ENCODE measurements at places on chromosomes 4 and X. TPM values are rescaled to one million over a fixed set of nuclear protein-coding genes. Genes with fewer than 3 reads are reported as not detected.

DNA sequence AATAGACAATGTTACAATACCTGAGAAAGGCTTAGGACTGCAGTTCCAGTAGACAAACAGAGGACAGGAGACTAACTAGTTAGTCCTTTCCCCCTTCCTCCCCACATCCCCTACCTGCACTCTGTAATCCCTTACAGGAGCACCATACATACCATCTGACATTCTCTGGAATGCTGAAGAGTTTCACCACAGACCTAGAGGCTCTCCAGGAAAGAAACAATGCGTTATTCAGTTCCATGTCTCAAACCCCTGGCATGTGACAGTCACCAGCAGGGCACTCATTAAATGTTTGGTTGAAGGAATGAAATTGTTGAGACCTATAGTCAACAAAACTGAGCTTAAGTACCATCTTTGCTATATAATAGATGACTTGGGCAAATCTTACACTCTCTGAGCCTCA lies 100.2 kb upstream of the USP38 start:
- no peak for DNase-seq

GRCh38 chr4:1726146-1726934 lies 5.0 kb downstream of the TACC3 start:
- peak; percentile 45 for DNase-seq

DNA sequence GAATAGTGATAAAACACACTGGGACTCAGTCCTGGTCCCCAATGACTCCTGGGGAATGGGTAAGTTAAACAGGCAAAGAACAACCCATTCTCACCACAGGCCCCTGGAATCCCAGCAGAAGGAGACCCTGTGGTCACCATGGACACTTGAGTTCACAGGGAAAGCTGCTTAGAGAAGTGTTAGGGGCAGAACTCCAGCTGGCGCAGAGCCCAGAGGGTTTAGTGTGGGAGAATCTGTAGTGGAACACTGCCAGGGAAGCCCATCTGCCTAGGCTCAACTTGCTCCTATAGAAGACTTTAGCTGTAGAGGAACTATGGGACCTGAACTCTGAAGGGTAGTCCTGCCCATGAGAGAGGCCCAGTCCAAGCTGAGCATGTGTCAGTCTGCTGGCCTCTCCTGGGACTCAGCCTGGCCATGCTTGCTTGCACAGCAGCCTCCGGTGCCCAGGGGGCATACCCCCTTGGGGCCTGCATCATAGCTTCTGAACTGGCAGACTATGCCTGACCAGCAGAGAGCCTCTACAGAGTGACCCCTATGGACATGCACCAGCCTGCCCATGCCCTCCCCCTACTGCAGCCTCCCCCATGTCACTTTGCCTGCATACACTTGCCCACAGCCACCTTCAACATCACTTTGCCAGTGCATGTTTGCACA lies 343.5 kb downstream of the IDS start:
- DNase-seq, result no peak

DNA sequence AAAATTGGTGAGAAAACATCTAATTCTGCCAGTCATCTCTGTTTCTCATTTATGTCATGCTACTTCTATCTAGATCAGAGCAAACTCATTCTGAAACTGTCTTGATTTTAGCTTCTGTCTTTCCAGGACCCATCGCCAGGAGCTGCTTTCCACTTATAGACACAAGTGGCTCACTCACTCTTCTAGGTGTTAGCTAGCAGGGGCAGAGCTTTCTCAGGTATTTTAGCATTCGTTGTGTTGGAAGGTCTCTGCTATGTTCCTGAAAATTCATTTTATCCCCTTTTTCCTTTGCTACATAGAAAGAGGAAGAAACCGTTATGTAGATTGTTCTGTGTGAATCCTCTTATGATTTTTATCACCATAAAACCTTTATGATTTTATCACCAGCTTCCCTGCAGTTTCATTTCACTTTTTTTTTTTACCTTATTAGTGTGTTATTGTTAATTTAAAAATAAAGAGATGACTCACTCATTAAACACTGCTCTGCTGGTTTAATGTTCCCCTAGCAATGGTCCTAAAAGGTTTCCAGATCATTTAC lies 246.6 kb upstream of the AADAT start:
- peak; percentile 64 for DNase-seq

Gene C1GALT1C1
- total RNA-seq, result 12.8 TPM

Gene MAB21L2
- not detected for total RNA-seq

DNA sequence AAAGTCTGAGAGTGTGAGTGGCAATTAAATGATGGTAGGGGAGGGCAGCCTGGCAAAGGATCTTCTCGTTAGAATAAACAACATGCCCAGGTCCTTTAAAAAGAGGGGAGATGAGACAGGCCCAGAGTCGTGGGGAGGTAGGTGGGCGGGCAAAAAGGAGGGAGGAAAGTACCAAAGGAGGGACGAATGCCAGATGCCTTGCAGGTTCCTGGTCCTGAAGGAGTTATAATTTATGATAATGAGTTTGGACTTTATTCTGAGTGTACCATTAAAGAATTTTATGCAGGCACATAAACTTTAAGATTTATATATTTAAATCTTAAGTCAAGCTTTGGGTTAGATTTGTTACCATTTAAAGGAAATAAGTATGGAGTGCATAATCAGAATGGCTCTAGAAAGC lies 62.3 kb upstream of the SMARCA5 start:
- DNase-seq, result no peak

Gene GAGE12F
- 0.72 TPM for total RNA-seq

Gene TMEM184C
- 18.6 TPM for total RNA-seq

- DNase-seq, result no peak
Observed at GRCh38 chrX:119708936-119709335, 16.0 kb upstream of the SEPTIN6 start.

GRCh38 chrX:133670383-133670782 lies 255.1 kb upstream of the GPC4 start:
- DNase-seq, result peak; percentile 1

Gene SLC30A9
- 45.6 TPM for total RNA-seq

Data from GM12878 (cell line).